ENCODE measurements at places on chromosomes 3 and 15. TPM values are rescaled to one million over a fixed set of nuclear protein-coding genes. Genes with fewer than 3 reads are reported as not detected.

Gene BUB1B
- total RNA-seq: 15.3 TPM

Gene GOLGA8G
- not detected for total RNA-seq

Gene DLL4
- 11.1 TPM for total RNA-seq

Gene PLCH1
- total RNA-seq: 8.2 TPM

Gene SSUH2
- total RNA-seq: not detected

Gene LRRC31
- total RNA-seq: 18.0 TPM

Gene TM6SF1
- not detected for total RNA-seq

Gene CORO2B
- total RNA-seq: 0.40 TPM

Gene ALG3
- 58.1 TPM for total RNA-seq

DNA sequence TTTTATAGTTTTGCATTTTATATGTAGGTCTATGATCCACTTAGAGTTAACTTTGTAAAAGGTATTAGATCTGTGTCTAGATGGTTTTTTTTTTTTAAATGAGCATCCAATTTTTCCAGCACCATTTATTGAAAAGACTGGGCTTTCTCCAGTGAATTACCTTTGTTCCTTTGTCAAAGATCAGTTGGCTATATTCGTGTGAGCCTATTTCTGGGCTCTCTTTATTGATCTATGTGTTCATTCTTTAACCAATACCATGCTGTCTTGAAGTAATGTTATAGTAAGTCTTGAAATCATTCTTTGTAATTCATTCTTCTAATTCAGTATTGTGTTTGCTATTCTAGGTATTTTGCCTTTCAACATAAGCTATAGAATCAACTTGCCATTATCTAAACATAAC, 165.4 kb upstream of the ARPP21 start:
- DNase-seq: no peak

DNA sequence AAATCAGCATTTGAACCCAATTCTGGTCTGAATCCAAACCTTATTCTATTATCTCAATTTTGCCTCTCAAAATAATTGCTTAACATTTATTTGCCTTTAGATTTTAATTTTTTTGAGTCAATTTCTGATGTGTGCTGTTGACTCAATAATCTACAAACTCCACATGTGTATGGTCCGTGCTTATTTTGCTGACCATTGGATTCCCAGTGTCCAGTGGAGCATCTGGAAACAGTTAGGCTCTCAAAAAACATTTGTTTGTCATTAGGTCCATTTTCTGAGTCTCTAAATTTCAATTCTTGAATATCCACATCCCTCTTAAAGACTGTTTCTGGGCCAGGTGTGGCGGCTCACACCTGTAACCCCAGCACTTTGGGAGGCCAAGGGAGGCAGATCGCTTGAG, 19.2 kb upstream of the MYZAP start:
- no peak for DNase-seq

- DNase-seq: peak; percentile 27
Observed at GRCh38 chr3:133535971-133536881, 37.3 kb upstream of the CDV3 start.

DNA sequence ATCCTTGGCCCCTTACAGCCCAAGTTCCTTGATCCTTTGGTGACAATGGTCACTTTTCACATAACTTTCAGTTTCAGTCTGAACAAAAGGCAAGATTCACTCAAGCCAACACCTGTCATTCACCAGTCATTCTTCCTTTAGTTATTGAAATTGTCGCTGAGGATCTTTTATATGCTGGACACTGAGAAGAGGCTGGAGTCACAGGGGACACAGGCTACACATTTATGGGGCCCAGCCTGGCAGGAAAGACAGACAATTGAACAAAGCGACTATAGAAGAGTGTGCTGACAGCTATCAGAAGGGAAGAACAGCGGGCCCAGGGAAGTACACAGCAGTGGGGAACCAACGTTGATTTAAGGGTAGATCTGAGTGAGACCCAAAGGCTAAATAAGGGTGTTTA, 69.8 kb upstream of the PROK2 start:
- no peak for DNase-seq

GRCh38 chr3:66038384-66038725, 363 bp downstream of the MAGI1 start:
- DNase-seq: no peak

- peak; percentile 44 for DNase-seq
Observed at GRCh38 chr3:157174290-157174648, 14.3 kb upstream of the CCNL1 start.

DNA sequence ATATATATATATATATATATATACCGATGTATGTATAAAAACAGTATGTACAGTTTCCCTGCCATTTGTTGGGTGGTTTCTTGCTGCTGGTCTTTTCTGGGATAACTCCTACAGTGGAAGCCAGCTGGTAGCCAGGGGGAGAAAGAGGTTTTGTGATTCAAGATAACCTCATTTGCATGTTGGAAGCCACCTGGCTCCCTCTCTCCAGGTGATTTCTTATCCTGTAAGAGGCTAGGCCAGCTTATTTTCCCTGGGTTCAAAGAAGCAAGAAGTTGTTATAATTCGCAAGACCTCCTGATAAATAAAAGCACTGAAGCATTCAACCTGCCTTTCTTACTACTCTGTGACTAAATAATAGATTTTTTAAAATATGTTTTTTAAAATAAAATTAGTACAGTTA, 443.3 kb downstream of the VGLL3 start:
- no peak for DNase-seq

GRCh38 chr3:195001961-195002861, 268.7 kb downstream of the XXYLT1 start:
- DNase-seq: peak; percentile 78

DNA sequence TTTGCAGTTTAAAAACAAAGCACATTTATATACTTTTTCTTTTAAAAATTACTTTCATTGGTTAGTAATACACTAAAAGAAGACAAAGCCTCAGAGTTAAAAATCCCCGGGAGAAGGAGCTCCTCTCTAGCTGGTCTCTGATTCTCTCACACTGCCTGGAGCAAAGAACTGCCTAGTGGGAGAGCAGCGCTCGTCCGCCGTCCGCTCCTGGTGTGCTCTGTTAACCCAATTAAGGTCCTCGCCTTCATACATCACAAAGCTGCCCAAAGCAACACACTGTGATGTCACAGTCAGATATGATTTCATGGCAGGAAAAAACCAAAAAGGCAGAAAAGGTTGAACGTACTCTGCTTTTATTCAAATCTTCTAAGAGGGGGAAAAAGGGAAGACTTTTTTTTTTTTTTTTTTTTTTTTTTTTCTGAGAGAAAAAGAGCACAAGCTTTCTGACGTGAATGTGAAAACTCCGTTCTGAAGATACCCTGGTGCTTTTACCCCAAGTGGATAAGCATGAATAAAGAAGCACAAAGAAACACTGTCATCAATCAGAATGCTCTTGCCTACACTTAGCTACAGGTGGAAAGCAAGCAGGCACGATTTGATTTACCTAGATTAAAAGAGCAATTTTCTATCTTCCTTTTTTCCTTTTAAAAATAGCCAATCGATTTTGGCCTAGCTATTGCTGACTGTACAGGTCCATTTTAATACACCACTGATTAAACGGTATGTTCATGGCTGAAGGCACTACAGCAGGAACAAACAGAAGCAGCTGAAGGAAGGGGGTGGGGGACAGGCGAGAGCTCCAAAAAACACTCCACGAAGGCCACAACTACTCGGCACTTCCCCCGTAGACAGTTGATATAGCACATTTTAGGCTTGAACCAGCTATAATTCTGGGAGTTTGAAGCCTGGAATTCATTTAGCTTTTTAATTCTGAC, 115.2 kb downstream of the TIGIT start:
- no peak for DNase-seq

- no peak for DNase-seq
Observed at GRCh38 chr15:66491846-66492245, 5.7 kb downstream of the SNAPC5 start.

DNA sequence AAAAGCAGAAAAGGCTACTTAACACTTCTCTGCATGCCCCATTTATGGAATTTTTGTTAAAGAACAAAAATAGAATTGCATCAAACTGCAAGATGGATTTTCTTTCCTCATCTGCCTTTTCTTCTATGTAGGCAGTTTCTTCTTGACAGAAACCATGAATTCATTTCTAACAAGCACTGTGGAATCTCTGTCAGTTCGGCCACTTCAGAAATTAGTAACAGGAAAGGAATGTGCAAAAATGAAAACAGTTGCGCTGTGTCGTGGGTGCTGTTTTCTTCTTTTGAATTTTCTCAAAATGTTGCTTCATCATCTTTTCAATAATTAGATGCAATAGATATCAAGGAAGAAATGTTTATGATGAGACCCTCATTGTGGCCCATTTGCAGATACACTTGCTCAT, 151.6 kb downstream of the FOXB1 start:
- no peak for DNase-seq

DNA sequence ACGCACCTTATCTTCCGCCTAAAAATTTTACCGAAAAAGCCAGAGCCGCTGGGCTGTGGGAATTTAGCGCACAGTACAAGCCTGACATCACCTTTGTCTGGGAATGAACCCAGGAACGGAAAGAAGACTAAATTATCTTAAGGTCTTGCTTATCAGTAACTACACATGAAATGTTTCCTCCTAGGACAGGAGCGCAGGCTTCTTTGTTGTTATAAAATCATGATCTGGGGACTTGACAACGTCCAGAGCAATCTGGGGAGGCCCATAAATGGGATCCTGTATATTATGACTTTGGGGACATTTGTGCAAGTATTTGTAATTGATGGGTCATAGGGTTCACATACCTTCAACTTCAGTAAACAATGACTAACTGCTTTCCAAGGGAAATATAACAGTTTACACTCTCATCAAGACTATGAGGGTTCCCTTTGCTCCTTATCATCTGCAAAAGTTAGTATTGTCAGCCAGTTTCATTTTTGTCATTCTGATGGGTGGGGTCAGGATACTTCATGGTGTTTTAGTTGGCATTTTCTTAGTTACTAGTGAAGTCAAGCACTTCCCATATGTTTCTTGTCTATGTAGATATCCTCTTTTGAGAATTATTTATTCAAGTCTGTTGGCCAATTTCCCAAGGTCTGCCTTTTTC, 213.9 kb upstream of the PFN2 start:
- no peak for DNase-seq

- peak; percentile 59 for DNase-seq
Observed at GRCh38 chr15:63048776-63049665, 6.5 kb downstream of the TPM1 start.

- no peak for DNase-seq
Observed at GRCh38 chr3:193884027-193884426, 251.9 kb upstream of the HES1 start.

DNA sequence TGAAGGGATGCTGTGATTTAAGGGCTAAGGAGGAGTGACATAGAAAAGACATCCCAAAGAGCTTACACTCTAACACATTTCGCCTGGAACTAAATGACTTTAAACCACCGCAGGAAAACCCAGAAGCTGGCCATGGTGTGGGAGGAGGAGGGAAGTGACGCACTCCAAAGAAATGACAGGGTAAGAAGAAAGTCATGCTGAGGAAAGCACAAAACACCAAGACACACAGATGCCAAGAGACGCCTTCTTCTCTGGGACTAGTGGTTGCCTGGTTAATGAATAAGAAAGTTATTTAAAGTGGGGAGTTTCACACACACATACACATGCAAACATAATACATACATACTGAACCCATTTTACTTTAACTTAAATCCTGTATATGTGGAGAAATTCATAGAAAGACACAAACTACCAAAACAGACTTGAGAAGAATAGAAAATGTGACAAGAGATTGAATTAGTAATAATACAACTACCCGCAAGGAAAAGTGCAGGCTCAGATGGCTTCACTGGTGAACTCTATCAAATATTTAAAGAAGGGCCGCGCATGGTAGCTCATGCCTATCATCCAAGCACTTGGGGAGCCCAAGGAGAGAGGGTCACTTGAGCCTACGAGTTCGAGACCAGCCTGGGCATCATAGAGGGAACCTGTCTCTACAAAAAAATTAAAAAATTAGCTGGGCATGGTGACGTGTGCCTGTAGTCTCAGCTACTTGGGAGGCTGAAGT, 125.5 kb downstream of the NSMCE3 start:
- DNase-seq: no peak

- DNase-seq: peak; percentile 75
Observed at GRCh38 chr15:69298697-69299441, at the start of gene PAQR5. PAQR5 (plus strand) TSS chr15:69298912; CDS start chr15:69360081, 61,169 bp downstream.

DNA sequence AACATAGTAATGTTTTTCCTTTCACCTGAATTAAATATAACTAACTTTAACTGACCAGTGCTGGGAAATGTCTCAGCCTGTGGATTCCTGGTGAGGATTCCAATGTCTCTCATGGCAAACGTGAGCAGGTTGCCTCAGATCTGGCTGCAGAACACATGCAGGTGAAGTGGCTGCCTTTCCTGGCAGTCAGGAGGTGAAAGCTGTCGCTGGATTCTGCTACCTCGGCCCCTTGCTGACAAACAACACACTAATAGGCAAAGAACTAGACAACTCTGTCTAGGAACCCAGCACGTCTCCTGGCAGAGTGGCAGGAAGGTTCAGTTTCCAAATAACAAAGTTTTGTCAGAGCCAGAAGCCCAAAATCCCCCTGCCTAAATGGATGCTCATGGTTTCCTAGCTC, 400.8 kb upstream of the PPP2R3A start:
- DNase-seq: no peak

GRCh38 chr3:28905798-28906197, 375.1 kb upstream of the RBMS3 start:
- DNase-seq: no peak

- DNase-seq: no peak
Observed at GRCh38 chr3:37987315-37987697, 3.3 kb upstream of the VILL start.

All from transverse colon (tissue), 4 donors.